OCI-LY7 (cell line): ENCODE measurements at places on chromosomes 2 and 18.

GRCh38 chr18:377088-377487 lies 109.2 kb upstream of the THOC1 start:
- no peak for DNase-seq

DNA sequence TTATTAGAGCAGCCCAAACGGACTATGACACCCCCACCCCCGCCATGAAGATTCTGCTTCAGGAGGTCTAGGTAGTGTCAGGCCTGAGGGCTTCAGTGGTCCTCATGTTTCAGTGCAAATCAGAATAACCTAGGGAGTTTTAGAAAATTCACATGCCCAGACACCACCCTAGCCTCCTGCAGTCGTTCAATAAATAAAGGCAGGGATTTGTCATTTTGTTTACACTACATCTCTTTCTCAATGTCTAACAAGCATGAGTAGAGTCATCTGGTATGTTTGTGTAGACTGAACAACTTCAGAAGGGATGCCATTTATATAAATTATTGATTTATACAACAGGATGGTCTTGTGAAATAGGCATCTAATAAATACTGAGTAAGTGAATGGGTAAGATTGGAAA lies 112.1 kb upstream of the SERPINE2 start:
- DNase-seq = no peak

DNA sequence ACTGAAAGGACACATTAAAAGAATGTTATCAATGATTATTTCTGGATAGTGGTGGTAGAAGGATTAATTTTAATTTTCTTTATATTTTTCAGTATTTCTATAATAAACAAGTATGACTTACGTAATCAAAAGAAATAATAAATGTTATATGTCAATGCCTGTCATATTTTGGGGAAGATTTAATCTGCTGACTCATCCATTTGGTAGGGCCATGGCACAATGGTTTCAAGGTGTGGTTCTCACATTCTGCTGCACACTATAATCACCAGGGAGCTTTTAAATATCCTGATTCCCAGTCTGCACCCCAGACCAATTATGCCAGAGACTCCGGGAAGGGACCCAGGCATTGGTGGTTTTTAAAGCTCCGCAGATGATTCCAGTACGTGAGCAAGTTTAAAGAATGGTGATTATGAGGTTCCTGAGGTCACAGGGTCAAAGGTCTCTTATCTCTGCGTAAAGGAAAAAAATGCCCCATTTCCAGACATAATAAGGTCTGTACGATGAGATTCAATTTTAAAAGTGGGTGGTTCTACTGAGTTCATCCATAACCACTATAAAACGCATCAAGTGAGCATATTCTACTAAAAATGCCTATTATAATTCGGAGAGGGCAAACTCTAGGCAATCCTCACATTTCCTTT lies 27.2 kb downstream of the WIPF1 start:
- no peak for DNase-seq

DNA sequence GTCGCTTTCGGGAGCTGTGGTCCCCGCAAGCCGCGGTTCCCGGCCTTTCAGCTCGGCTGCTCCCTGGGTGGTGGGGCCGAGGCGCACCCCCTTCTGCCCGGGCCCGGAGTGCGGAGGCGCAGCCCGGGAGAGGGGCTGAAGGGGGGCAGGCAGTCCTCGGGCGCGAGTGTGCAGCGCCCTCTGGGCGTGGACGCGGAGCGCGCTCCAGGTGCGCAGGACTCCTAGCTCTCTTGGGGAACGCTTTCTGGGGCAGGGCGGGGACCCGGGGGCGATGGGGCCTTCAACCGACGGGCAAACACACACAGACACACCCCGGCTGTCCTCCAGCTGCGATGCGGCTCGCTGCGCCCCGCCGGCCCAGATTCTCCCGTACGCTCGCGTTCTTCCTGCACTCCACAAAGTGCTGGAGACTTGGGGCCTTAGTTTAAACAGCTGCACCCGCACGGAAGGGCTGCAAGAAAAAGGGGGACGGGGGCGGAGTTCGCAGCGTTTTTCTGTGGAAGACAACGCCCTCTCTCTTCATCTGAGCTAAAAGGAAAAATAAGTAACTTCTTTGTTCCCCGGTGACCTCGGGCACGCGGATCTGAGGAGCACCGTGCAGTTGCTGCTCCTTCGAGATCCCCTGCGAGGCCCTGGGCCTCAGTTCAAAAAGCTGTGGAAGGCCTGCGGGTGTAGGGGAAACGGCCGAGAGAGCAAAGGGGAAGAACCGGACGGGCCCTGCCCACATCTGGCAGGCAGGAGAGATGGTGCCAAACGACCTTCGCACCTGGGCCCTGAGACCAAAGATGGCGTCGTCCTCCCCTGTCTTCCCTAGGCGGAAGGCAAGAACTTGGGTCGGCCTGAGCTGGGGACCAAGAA lies 593 bp upstream of the SDC1 start:
- peak; percentile 29 for DNase-seq
